ENCODE measurements at places on chromosomes 4 and X.
A peak's percentile ranks its signal among the peaks of the same experiment; 100 is the strongest.

GRCh38 chr4:178856139-178856800, 1414.0 kb upstream of the AGA start:
- DNase-seq: no peak

GRCh38 chrX:9635803-9636202, 129.8 kb downstream of the GPR143 start:
- no peak for DNase-seq

DNA sequence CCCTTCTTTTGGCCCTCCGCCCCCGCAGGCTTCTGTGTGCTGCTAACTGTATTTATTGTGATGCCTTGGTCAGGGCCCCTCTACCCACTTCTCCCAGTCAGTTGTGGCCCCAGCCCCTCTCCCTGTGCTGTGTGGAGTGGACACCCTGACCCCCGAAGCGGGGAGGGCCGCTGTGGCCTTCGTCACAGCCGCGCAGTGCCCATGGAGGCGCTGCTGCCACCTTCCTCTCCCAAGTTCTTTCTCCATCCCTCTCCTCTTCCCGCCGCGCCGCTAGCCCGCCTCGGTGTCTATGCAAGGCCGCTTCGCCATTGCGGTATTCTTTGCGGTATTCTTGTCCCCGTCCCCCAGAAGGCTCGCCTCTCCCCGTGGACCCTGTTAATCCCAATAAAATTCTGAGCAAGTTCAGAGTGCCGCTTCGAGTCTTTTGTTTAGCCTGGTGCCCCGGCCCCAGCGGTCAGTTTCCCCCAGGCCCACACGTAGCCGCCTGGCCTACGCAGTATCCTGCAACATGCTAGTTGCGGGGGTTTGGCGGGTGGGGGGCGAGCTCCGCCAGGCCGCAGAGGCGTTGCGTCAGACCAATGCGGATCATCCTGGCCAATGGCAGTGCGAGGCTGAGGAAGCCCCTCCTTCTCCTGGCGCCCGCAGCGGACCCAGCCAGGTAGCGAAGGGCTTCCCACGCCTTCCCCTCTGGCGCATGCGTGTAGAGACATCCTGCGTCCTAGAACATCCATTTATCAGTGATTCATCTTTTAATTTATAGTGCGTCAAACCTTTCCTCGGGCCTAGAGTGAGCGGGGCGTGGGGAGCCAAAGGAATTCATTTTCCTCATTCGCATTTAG, 5.6 kb upstream of the KANTR start:
- peak; percentile 51 for DNase-seq

GRCh38 chrX:9483376-9483775, 18.5 kb downstream of the TBL1X start:
- DNase-seq: no peak

- DNase-seq: no peak
Observed at GRCh38 chr4:84312426-84313012, 186.6 kb downstream of the NKX6-1 start.

- DNase-seq: no peak
Observed at GRCh38 chr4:43680421-43680820, 768.2 kb downstream of the KCTD8 start.

DNA sequence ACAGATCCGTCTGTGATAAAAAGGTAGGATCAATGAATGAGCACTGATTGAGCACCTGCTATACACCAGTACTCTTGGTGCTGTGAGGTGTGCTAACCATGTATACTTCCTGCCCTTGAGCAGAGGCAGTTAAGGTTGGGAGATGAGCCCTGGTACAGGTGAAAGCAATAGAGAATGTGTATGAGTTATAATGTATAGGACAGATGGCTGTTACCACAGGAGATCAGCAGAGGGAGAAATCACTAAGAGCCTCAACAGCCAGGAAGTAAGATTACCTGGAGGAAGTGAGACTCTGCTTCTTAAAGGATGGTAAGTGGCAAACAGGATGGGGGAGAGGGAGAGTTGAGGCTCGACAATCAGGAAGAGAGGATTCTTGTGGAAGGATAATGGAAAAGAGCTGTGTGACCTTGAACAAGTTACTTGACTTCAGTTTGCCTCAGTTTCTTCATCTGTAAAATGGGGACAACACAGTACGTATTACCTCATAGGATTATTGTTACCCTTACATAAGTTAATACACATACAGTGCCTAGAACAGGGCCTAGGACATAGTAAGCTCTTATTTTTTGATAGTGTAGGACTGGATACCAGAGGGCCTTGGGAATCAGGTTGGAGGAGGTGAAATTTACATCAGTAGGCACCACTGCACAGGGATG, 9.1 kb downstream of the CXCR3 start:
- DNase-seq: no peak
